ENCODE measurements at places on chromosomes 2 and 18.

- DNase-seq = no peak
Measured at GRCh38 chr2:172021074-172021931, 21.6 kb downstream of the METAP1D start.

GRCh38 chr2:120803764-120804335 lies 68.2 kb downstream of the GLI2 start:
- DNase-seq = no peak

DNA sequence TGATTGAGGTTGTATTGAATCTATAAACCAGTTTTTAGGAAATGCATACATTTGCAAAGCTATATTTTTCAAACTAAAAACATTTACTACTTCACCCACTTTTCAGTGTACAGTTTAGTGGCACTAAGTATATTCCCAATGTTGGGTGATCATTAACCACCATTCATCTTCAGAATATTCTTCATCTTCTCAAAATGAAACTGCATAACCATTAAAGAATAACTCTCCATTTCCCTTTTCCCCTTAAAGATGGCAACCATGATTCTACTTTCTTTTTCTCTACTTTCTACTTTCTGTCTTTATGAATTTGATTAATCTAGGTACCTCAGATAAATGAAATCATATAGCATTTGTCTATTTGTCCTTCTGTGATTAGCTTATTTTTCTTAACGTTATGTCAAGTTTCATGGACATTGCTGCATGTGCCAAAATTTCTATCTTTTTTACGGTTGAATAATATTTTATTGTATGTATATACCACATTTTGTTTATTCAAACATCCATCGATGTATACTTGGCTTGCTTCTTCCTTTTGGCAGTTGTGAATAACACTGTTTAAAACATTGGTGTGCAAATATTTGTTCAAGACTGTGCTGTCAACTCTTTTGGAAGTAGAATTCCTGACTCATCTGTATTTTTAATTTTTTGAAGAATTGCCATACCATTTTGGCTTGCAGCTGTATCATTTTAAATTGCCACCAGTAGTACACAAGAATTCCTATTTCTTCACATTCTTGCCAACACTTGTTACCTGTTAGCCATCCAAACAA lies 104.9 kb downstream of the RPRM start:
- DNase-seq = no peak

DNA sequence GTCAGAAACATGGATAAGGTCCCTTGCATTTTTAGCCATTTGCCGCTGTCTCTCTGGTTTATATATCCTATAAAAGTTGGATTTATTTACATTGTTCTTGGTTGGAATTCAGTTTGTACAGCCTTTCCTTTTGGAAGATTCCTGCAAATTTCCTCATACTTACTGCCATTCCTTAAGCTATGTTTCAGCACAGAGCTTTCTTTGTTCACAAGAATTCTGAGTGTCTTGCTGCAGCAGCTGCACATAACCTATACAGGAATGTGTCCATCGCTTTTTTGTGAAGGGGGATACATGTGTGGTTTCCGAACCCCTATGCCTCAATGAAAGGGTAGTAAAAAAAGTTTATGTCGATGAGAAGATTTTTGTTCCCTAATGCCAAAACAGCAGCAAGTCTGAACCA lies 48.3 kb upstream of the CCDC68 start:
- DNase-seq = no peak
